Endothelial cell (in vitro differentiated cells): ENCODE measurements at places on chromosomes 12 and 14.

GRCh38 chr12:68497702-68498101 is 113.0 kb upstream of the RAP1B start:
- H3K36me3 ChIP-seq = no peaks in the 10 kb centered on the region
- H3K4me1 ChIP-seq = no peaks in the 10 kb centered on the region
- no peaks in the 10 kb centered on the region for H3K27me3 ChIP-seq

GRCh38 chr14:53968726-53969125 is 12.1 kb upstream of the BMP4 start:
- peaks cover 6% of the 10 kb centered on the region for H3K4me1 ChIP-seq
- no peaks in the 10 kb centered on the region for H3K27me3 ChIP-seq
- DNase-seq = no peak
- H3K36me3 ChIP-seq = no peaks in the 10 kb centered on the region

DNA sequence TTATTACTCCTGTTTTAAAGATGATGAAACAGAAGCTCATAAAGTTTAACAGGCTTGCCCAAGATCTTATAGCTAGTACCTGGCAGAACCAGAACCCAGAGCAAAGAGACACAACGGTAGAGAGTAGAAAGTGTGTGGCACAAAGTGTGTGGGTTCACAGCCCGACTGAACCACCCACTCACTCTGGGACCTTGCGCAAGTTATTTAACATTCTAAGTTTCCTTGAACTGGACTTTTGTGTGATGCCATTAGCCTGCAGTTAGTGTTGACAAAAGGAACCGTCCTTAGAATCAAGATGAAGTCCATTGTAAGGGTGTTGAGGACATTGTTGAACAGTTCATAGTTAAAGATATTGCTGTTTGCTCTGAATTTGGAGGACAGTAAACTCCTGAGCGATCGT is 29.9 kb upstream of the RIC8B start:
- H3K4me3 ChIP-seq = no peak overlapping the region
- H3K27ac ChIP-seq = no peak overlapping the region
- H3K36me3 ChIP-seq = peaks cover 3% of the 10 kb centered on the region
- no peak for DNase-seq
- peaks cover 2% of the 10 kb centered on the region for H3K27me3 ChIP-seq
- peaks cover 10% of the 10 kb centered on the region for H3K4me1 ChIP-seq

- DNase-seq = no peak
- no peak overlapping the region for H3K4me3 ChIP-seq
- no peak overlapping the region for H3K27ac ChIP-seq
- H3K27me3 ChIP-seq = peaks cover 1% of the 10 kb centered on the region
These were observed 70.6 kb downstream of the PTHLH start for GRCh38 chr12:27901959-27902358.

DNA sequence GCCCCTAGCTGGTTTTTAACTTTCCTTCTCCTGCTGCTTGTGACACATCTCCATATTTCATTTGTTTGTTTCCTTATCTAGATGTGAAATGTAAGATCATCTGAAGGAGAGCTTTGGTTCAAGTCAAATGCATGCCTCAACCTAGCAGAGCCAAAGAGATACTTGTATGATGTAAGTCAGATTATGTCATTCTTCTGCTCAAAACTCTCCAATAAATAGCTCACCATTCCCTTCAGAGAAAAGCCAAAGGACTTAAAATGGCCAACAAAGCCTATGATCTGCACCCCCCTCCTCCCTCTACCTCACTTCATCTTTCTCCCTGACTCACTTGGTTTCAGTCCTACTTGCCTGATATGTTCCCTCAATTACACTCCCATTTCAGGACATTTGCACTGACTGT is 68.1 kb downstream of the COX16 start:
- H3K27ac ChIP-seq = no peak overlapping the region
- H3K27me3 ChIP-seq = no peaks in the 10 kb centered on the region
- H3K4me3 ChIP-seq = no peak overlapping the region
- H3K4me1 ChIP-seq = no peaks in the 10 kb centered on the region

DNA sequence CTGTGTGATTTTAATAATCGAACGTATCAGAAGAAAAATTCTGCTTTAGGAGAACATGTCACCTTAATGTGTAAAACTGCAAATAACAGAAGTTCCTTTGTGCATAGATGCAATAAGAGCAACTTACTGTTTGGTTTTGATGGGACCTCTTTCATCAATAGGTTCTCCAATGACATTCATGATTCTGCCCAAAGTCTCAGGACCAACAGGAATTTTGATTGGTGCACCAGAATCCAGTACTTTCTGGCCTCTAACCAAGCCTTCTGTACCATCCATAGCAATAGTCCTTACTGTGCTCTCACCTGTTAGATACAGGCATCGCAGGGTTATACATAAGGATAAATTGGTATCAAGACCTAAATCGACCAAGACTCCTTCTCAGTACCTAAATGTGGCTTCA is 1.1 kb downstream of the ATP5F1B start:
- peaks cover 10% of the 10 kb centered on the region for H3K27me3 ChIP-seq
- no peak for DNase-seq
- H3K4me1 ChIP-seq = peaks cover 26% of the 10 kb centered on the region
- H3K4me3 ChIP-seq = peak overlapping the region; percentile 99

GRCh38 chr12:6778574-6779550 is 6.5 kb downstream of the LAG3 start:
- peak; percentile 98 for DNase-seq
- H3K27me3 ChIP-seq = peaks cover 15% of the 10 kb centered on the region
- peak overlapping the region; percentile 59 for H3K27ac ChIP-seq
- H3K4me3 ChIP-seq = peak overlapping the region; percentile 14
- peaks cover 34% of the 10 kb centered on the region for H3K4me1 ChIP-seq

DNA sequence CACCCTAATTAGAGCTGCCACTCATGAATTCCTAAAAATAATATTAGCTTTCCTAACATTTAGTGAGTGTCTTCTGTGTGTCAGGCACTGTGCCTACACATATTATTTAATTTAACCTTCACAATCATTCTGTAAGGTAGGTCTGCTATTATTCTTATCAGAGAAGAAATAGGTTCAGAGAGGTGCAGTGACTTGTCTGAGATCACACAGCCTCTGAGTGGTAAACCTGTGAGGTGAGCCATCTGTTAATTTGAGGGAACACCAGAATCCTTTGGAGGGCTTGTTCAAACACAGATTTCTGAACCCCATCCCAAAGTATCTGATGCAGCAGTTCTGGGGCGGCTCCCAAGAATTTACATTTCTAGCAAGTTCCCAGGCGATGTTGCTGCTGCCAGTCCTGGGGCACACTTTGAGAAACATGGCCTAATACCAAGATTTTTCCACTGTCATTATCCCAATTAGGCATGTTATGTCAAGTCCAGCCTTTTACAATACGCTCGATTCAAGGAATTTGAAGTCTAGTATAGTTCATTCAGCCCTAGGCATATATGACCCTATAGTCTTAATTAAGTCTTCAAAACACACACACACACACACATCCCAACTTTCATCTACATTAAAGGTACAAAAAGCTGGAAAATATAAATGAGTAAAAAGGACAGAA is 19.9 kb upstream of the COX6A1 start:
- no peak overlapping the region for H3K27ac ChIP-seq
- H3K4me1 ChIP-seq = peaks cover 3% of the 10 kb centered on the region
- H3K27me3 ChIP-seq = peaks cover 6% of the 10 kb centered on the region
- no peaks in the 10 kb centered on the region for H3K36me3 ChIP-seq
- DNase-seq = no peak

GRCh38 chr12:130391186-130391585 is 53.5 kb downstream of the PIWIL1 start:
- peaks cover 3% of the 10 kb centered on the region for H3K27me3 ChIP-seq
- DNase-seq = no peak
- H3K36me3 ChIP-seq = peaks cover 9% of the 10 kb centered on the region
- H3K4me3 ChIP-seq = no peak overlapping the region

- peaks cover 30% of the 10 kb centered on the region for H3K4me1 ChIP-seq
- H3K36me3 ChIP-seq = peaks cover 56% of the 10 kb centered on the region
- peaks cover 6% of the 10 kb centered on the region for H3K27me3 ChIP-seq
- H3K4me3 ChIP-seq = peak overlapping the region; percentile 24
- no peak overlapping the region for H3K27ac ChIP-seq
These were observed 72.9 kb downstream of the DDX51 start for GRCh38 chr12:132071040-132071810.
